ENCODE measurements at places on chromosomes 6 and 20.

DNA sequence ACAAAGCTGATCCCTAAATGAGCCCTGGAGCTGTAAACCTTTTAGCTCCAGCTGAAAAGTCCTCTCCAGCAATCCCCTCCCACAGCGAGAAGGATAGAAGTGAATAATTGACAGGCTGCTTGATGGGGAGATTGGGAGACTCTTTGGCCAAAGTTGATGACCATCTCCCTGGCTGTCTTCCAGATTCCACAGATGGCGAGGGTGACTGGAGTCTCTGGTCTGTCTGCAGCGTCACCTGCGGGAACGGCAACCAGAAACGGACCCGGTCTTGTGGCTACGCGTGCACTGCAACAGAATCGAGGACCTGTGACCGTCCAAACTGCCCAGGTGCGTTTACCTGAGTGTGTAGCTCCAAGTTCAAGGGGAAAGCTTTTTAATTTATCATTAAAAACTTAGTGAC, 67.3 kb downstream of the ISM1 start:
- no peak for DNase-seq

GRCh38 chr6:42565823-42566613, 2.2 kb downstream of the UBR2 start:
- no peak for DNase-seq

DNA sequence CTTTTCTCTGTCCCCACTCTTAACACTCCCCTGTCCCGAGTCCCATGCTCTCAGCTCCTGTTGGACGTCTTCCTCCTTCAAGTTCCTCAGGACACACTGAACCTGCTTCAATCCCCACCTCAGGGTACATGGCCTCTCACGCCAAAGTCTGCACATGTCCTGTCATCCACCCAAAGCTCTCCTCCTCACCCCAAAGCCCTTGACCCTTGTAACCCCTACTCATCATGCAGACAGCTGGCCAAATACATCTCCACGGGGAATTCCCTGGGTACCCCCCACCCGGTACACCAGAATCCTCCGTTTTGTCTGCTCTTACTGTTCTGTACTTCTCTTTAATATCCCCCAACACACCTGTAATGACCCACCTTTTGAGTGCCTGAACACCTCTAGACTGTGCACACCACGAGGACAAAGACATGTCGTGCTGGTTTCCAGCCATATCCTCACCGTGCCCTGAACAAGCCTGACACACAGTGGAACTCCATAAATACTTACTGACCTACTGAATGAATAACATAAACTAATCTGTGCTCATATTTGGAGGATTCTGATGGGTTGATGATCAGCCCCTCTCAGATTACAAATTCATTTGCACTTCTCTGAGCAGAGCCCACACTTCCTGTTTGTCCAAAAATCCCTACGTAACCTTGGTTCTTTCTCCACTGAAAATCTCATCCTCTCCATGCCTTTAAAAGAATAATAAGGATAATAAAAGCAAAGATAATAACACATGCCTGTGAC, 66.8 kb upstream of the EYA2 start:
- DNase-seq, result no peak

- no peak for DNase-seq
These were observed 8.5 kb downstream of the SPTLC3 start for GRCh38 chr20:13017235-13017634.

DNA sequence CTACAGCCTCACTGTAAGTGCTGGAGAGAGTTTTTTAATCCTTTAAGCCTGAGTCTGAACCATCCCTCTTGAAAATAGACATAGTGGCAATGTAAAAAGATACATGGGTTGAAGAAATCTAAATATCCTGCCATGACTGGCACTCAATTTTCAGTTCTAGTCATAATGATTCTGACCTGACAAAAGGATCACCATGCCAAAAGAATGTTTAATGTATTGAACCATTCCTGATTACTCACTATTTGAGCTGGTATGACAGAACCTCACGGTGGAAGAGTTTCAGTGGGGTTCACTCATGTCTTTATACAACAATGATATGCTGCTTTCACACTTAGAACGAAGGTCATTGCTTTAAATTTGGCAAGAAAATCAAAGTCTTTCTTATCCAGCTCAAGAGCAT, 93.4 kb downstream of the HIVEP2 start:
- no peak for DNase-seq

GRCh38 chr20:47663354-47664067, 121.8 kb downstream of the SULF2 start:
- peak; percentile 91 for DNase-seq

DNA sequence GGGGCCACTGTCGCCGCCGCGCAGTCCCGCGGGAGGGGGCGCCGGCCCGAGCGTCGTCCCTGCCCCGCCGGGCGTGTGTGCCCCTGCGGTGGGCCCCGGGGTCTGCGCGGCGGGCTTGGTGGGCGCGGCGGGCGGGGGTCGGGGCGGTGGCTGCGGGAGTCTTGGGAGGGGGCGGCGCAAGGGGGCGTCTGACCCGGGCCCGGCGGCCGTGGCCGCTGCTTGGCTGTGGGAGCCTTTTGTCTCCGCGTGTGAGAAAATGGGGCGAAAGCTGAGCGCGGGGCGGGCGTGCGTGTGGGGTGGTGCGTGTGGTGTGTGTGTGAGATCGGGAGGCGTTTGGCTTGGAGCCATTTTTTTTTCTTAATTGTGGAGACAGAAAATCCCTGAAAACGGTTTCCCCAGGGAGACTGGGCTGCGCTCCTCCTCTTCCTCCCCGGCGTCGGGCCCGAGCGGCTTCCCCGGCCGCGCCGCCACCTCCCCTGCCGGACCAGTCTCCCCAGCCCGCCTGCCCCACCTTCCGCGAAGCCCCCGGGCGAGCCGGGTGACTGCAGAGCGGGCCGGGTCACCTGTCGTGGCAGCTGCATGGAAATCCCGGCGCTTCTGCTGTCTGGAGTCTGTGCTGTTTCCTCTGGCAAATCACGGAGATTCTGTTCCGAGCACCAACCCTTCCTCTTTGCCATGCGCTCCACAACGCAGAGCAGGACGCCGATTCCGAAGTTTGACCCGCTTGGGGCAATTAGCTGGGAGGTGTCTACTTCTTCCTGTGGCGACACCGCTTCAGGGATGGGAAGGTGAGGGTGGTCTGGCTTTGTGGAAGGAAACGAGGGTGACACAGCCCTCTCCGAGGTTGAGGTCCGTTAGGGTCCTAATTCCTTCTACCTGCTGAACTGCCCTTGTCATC, 64.4 kb downstream of the GTF2H5 start:
- peak; percentile 57 for DNase-seq

GRCh38 chr6:119227377-119227776, 122.2 kb downstream of the MAN1A1 start:
- DNase-seq, result no peak

GRCh38 chr20:2254333-2254732, 41.5 kb upstream of the TGM3 start:
- no peak for DNase-seq

Data from H9 (cell line).